ENCODE measurements at places on chromosomes 12 and 14.

- no peak for DNase-seq
Measured at GRCh38 chr14:61602003-61602732, 93.1 kb upstream of the HIF1A start.

DNA sequence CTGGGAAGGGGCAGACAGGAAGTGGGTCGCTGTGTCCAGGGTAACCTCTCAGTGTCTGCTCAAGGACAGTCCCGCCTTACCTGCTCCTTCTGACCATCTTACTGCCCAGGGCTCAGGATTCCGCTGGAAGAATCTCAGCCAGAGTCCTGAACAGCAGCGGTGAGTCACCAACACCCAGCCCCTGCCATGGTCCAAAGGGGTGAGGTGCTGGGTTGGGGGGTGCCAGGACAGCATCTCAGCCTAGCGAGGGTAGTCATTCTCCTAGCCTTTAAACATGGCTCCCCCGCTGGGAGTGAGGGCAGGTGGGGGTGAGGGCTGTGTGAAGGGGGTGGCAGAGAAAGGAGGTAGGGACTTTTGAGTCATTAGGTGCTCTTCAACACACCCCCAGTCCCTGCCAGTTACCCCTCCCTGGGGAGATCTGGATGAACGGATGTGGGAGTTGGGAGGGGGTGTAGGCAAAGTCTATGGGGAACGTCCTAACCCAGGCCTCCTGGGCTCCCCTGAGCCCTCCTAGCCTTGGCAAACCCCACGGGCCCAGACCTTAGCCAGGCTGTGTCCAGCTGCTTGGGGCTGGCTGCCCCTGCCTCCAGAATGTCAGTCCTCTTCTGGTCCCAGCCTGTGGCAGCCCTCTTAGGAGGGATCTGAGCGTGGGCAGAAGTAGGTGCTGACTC lies 2.5 kb downstream of the TAMALIN start:
- DNase-seq: no peak

- peak; percentile 22 for DNase-seq
Measured at GRCh38 chr14:44962334-44963043, 499 bp downstream of the TOGARAM1 start.

GRCh38 chr14:101083564-101084435 lies 180.3 kb upstream of the RTL1 start:
- DNase-seq: no peak

GRCh38 chr12:72203764-72204335 lies 68.3 kb upstream of the TRHDE start:
- no peak for DNase-seq

DNA sequence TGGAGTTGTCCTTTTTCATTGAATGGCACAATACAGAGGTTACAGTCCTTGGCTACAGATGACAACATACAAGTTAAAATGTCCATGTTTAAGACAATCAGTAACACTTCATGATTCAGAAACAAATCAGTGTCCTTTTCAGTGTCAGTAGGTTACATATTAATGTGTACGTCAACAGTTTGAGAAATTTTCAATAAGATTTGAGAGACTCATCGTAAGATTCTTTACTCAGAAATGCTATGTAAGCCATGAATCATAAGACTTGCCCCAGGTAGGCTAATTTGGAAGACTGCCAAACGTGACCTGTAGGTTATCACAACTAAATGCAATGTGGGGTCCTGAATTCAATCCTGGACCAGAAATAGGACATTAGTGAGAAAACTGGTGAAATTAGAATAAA lies 3.5 kb downstream of the RDH12 start:
- no peak for DNase-seq

DNA sequence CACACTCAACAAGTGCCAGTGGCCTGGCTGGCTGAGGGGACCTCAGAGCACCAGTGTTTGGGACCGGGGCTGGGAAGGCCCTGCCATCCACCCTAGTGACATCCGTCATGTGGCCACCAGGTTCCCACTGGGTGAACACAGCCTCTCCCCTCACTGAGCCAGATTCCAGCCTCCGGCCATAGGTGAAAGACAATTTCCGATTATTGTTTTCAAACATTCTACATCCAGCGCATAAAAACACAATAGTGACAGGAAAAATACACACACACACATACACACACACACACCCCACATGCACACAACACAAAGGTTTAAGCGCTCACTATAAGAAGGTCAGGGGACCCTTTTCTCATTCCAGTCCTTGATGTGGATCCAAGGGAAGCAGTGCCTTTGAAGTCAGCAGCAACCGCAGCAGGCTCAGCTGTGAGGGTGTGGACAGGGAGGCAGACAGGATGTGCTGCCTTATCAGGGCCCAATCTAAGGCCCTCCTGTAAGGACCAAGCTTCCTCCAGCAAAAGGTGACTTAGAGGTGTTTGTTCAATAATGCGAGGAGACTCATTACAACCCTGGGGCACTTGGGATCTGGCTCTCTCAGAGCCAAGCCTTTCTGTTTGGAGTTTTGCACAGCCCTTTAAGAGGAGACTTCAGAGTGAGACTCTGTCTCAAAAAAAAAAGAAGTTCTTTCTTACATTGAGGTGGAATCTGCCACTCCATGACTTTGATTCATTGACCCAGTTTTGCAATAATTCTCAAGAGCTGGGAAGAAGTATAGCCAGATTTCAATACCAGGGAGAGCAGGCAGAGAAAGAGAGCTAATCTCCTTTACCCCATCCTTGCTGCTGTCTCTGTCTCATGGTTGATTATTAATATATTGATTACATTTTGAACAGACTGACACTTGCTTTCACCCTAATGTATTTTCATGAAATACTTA lies 227.8 kb downstream of the ZFP36L1 start:
- DNase-seq: no peak

DNA sequence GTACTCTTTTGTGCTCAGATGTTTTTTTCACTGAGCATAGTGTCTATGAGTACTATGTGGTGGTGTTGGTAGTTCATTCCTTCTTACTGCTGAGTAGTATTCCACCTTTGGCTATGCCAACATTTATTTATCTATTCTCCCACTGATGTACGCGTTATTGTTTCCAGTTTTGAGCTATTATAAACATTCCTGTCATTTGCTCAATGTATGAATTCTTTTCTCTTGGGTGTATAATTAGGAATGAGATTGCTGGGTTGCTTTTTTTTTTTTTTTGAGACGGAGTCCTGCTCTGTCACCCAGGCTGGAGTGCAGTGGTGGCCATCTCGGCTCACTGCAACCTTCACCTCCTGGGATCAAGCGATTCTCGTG lies 37.5 kb upstream of the SLC2A3 start:
- DNase-seq: no peak

- DNase-seq: no peak
Measured at GRCh38 chr12:67019070-67019469, 250.1 kb upstream of the CAND1 start.

- no peak for DNase-seq
Measured at GRCh38 chr12:95700316-95700785, 90.2 kb downstream of the NTN4 start.

GRCh38 chr12:93440043-93440835 lies 1.5 kb downstream of the UBE2N start:
- DNase-seq: no peak

- no peak for DNase-seq
Measured at GRCh38 chr12:59660148-59660547, 64.3 kb downstream of the SLC16A7 start.

DNA sequence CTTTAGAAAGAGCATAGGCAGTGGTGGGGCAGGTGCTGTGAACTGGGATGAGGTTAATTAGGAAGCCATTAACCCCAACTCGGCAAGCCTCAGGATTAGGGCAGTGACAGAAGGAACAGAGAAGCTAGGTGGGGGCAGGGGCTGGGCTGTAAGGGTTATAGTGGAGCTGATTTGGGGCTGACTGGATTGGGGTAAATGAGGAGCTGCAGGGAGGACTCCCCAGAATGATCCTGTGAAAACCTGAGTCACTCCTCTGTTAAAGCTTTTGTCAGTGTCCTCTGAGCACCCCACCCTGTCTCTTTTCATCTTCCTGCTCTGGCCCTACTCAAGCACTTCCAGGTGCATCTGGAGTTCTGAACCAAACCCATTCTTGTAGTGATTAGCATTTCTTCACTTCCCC lies 4.4 kb downstream of the KLC1 start:
- DNase-seq: no peak

- no peak for DNase-seq
Measured at GRCh38 chr12:59624732-59625460, 29.1 kb downstream of the SLC16A7 start.

GRCh38 chr14:48725051-48725734 lies 861.0 kb downstream of the RPS29 start:
- DNase-seq: no peak

DNA sequence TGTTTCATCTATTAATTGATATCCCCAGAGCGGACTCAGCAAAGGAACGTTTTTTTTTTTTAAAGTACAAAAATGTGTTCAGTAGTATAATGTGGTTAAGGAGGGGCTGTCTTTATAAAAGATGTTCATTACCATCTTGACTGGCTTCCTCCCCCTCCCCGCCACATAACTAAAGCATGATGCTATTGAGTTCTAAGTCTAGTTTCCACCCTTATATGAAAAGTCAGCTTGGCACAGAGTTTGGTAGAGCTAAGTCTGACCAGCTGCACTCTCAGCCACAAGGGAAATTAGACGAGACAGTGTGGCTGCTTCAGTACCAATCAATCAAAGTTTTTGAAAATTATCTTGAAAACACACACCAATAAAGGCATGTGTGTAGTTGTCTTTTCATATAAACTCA lies 1.9 kb upstream of the MYBPC1 start:
- no peak for DNase-seq

DNA sequence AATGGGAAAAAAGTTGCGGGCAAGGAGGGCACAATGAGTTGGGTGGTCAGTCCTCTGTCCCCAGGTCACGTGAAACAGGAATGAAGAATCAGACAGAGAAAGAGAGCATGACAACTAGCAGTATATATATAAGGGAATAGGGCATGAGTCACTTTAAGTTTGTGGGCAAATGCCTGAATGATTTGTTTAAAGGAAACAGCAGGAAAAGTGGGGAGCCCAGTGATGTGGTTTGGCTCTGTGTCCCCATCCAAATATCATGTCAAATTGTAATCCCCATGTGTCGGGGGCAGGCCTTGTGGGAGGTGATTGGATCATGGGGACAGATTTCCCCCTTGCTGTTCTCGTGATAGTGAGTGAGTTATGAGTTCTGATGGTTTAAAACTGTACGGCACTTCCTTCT lies 195.3 kb upstream of the IGF1 start:
- no peak for DNase-seq

DNA sequence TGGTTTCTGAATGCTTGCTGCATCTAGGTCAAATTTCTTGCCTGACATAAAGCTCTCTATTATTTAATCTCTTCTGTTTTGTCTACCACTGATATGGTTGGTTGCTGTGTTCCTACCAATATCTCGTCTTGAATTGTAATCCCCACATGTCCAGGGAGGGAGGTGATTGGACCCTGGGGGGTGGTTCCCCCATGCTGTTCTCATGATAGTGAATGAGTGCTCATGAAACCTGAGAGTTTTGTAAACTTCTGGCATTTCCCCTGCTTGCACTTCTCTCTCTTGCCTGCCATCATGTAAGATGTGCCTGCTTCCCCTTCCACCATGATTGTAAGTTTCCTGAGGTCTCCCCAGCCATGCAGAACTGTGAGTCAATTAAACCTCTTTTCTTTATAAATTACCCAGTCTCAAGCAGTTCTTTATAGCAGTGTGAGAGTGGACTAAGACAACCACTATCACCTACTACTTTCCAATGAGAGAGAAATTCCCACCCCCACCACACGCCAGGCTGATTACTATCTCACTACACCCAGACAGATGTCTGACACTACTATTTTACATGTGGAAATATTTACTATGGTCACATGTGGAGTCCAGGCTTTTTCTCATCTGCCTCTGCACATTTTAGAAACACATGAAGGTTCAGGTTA lies 69.2 kb upstream of the ATP2B1 start:
- no peak for DNase-seq

DNA sequence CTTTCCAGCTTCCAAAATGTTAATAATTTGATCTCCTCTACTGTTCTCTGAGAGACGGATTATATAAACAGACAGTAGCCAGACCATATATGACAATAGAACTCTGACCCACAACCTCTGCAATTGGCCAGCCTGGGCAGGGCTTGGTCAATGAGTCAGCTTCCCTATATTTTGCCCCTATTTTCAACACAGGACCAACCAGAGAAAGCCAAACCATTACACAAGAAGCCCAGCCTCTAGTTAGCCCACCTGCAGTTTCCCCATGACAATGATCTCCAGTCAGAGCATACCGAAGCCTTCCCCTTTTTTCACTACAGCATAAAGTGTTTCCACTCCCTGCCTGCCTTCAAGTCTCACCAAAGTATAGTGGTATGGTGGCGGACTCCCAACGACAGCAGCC lies 7.6 kb upstream of the EXD2 start:
- DNase-seq: no peak

- DNase-seq: peak; percentile 72
Measured at GRCh38 chr12:48988030-48988649, 10.0 kb downstream of the WNT1 start.

- no peak for DNase-seq
Measured at GRCh38 chr14:54116198-54116885, 159.7 kb upstream of the BMP4 start.

DNA sequence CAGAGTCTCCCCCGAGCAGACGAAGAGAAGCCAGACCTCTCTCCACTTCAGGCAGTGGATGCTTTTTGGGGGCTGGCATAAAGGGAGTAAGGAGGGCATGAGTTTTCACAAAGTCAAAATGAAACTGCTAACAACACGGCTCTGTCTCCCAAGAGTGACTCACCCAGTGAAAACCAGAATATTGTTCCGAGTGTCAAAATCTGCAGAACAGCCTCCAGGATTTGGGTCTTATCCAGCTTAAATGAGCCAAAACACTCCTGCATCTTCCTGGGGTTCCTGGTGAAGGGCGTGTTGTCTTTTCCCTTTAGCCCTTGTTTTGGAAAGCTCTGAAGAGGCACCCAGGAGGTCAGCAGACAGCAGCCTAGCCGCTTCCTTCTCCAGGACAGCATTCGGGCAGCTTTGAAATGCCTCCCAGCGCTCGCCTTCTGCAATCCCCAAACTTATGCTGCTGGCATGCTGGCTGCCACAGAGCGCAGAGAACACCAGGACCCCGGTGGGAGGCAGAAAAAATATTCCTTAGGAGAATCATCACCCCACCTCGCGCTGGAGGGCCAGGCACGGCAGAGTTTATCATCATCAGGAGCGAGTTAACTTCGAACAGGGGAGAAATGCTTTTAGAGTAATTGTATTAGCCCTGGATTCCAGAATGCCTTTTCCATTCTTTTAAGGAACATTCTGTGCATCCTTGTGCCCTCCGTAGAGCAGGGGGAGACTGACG lies 117.7 kb upstream of the NCOR2 start:
- DNase-seq: no peak

All from activated T-cell treated with anti-CD3 and anti-CD28 coated beads for 1 hour (primary cell).